GM12892 (cell line): ENCODE measurements at places on chromosomes 3 and 15.

- no peak for DNase-seq
Observed at GRCh38 chr3:9866639-9867038, 13.4 kb downstream of the CIDEC start.

DNA sequence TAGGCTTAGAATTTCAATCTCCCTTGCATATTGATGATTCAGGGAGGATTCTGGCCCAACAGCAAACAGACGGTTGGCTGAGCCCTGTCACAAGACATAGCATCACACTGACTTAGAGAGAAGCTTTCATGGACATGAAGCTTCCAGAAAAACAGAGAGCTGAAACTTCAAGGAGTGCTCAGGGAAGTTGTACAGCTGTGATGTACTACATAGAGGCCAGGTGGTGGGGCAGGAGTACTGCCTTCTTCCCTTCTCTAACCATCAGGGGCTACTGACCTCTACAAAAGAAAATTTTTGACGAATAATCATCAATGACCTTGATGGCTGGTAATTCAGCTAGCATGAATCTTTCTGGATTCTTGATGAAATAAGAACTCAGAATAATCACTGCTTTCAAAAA lies 378.5 kb downstream of the ERC2 start:
- no peak for DNase-seq

- DNase-seq, result no peak
Observed at GRCh38 chr15:31325595-31326155, 960 bp upstream of the KLF13 start.

DNA sequence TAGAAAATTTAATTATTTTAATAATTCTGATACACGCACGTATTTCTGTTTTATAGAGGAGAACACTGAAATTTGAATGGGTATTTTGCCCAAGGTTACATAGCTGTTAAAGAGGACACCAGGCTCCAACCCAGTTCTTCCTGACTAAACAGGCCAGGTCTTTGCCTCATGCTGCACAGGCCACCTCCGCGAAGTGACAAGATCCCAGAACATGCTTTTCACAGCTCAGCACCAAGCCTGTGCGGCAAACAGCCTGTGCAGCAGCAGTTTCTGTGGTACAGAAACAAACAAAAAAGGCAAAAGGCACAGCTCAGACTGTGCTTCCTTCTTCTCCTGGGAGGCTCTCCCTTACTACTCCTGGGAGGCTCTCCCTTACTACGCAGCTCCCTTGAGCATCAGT lies 6.5 kb downstream of the FOXL2 start:
- no peak for DNase-seq

GRCh38 chr15:31079519-31079918 lies 22.0 kb downstream of the TRPM1 start:
- DNase-seq, result no peak

GRCh38 chr3:72320955-72321303 lies 527.3 kb downstream of the SHQ1 start:
- DNase-seq, result no peak

- no peak for DNase-seq
Observed at GRCh38 chr3:72665103-72665502, 183.1 kb downstream of the SHQ1 start.

DNA sequence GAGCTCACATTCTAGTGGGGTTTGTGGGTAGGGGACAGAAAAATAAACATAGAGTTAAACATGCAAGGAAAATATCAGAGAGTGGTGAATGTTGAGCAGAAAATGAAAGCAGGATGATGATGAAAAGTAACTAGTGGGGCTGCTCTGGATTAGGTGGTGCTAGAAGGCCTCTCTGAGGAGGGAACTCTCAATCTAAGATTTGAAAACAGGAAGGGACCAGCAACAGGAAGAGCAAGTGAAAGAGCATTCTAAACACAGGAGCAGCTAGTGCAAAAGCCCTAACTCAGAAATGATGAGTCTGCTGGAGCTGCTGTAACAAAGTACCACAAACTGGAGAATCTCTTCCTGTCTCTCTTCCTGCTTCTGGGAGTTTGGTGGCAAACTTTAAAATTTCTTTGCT lies 468.6 kb upstream of the AGTR1 start:
- DNase-seq, result no peak

DNA sequence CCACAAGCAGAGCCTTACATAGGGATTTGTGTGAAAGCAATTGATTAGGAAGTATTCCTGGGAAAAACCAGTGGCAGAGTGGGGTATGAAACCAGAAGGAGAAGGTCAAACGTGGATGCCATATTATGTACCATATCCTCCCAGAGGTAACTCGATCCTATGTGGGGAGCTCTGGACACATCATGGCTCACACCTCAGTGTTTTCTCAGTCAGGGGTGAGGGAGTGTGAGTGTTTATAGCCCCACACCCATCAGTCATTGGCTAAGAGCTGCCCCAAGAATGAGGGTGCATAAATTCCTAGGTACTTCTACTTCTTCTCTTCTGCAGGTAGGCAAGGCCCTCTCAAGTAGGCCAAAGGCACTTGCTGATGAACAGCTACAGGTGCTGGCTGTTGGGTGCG lies 28.2 kb upstream of the PDZRN3 start:
- DNase-seq, result no peak

- DNase-seq, result no peak
Observed at GRCh38 chr15:62456011-62456920, 291.2 kb upstream of the C2CD4B start.

- DNase-seq, result no peak
Observed at GRCh38 chr3:28738425-28738824, 389.8 kb upstream of the AZI2 start.

DNA sequence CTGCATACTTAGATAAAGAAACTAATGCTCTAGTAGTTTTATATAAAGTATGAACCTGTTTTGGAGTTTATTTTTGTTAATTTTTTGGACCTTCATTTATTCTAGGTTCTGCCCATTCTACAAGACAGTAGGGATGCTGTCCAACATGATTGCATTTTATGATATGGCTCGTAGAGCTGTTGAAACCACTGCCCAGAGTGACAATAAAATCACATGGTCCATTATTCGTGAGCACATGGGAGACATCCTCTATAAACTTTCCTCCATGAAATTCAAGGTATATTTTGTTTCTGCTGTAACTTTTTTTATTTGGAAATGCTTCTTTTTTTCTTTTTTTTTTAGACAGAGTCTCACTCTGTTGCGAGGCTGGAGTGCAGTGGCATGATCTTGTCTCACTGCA lies 33.3 kb upstream of the GRAMD1C start:
- DNase-seq, result no peak
